SHP77 treated with DMSO at 0.1 percent for 48 hours (cell line): ENCODE measurements at places on chromosomes 13 and 19.
A peak's percentile ranks its signal among the peaks of the same experiment; 100 is the strongest.

DNA sequence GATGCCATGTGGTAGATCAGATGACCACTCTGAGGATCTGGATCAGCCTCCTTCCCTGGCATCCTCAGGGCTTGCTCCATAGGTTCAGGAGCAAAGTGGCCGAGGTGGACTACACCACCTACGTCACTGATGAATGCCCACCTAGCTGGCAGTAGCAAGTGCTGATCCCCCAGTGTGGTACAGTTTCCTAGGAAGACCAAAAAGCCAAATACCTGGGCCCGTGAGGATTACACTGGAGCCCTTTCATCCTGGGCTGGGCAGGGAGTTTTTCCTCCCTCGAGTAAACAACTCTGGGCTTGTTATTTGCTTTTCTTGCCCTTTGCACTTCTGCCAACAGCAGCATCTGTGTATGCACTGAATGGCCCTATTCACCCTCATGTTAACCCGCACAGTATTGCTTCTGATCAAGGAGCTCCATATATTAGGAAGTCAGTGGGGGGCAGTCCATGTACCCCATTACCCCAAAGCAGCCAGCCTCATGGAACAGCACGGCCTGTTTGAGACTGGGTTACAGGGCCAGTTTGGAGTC, 3.3 kb upstream of the MYADM start:
- peak; percentile 32 for DNase-seq

GRCh38 chr19:34172661-34173192, 423 bp downstream of the LSM14A start:
- no peak for DNase-seq

GRCh38 chr13:31967155-31967554, 64.4 kb upstream of the FRY start:
- no peak for DNase-seq

DNA sequence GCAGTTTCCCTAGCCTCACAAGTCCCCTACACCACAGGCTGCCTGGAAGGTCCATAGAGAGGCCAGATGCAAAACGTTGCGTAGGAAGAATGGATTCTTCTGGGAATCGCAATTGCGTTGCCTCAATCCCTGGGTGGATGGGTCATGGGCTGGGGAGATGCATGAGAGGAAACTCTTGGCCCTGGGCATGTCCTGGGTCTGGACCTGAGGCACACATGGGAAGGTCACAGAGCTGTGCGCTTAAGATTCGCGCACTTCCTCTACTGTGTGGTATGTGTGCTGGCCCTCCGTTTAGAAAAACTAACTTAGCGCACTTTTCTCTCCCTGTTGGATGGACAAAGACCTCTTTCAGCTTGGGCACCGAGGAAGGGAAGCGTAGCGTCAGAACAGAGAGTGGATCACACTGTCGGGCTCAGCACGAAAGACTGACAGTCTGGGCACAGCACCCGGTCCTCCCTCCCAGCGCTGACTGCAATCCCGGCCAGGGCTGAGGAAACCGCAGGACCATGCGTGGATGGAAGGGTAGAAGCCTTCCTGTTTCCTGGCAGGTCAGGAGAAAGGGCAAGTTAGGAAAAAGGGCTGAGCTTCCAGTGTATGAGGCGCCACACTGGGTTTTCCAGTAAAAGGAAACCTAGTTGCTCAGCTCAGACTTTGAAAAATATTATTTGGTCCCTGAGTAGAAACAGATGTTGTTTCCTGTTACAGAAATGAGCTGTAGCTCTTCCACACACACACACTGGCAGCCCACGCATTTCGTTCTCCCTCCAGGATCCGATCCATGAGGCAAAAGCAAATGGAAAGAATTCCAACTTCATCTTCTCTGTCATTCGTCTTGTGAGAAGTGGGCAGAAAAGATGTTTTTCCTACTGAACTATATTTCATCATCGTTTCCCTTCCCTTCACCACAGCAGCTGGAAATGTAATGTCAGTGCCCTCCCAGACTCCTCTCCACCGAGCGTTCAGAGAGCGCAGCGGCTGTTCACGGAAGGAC, 86.0 kb downstream of the ING1 start:
- no peak for DNase-seq

- no peak for DNase-seq
Measured at GRCh38 chr19:18059902-18060301, 26.8 kb downstream of the IL12RB1 start.

DNA sequence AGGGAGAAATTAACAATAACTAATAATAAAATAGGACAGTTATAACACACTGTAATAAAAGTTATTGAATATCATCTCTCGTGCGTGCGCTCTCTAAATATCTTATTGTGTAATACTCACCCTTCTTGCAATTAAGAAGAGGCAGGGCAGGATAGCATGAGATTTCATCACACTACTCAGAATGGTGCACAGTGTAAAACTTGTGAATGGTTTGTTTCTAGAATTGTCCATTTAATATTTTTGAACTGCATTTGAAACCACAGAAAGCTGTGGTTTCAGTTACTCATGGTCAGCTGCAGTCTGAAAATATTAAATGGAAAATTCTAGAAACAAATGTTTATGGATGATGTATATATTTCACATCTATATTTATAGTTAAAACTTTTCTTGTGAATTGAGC, 161.1 kb downstream of the DCT start:
- DNase-seq, result no peak

DNA sequence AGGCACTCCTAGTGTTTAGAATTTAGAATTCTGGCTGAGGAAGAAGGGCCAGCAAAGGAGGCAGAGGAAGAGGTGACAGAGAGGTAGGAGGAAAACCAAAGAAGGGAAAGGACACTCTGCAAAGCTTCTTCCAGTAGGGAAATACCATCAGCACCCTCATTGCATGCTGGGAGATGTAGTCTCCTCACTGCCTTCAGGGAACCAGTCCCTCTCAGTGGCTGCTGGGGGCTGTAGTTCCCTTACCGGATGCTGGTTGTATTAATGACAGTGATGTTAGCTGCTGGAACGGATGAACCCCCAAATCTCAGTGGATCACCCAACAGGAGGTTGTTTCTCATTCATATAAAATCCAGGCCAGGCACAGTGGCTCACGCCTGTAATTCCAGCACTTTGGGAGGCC, 10.1 kb downstream of the GRIN2D start:
- DNase-seq, result no peak

GRCh38 chr19:28847468-28847867, 365.5 kb downstream of the UQCRFS1 start:
- no peak for DNase-seq

GRCh38 chr13:32530841-32531253, 7.7 kb downstream of the N4BP2L2 start:
- no peak for DNase-seq

GRCh38 chr13:60696602-60697001, 299.6 kb downstream of the TDRD3 start:
- DNase-seq, result no peak

GRCh38 chr13:101916108-101916774, 463.8 kb downstream of the ITGBL1 start:
- DNase-seq, result peak; percentile 69

- DNase-seq, result no peak
Measured at GRCh38 chr19:4326837-4327251, 11.8 kb downstream of the STAP2 start.

DNA sequence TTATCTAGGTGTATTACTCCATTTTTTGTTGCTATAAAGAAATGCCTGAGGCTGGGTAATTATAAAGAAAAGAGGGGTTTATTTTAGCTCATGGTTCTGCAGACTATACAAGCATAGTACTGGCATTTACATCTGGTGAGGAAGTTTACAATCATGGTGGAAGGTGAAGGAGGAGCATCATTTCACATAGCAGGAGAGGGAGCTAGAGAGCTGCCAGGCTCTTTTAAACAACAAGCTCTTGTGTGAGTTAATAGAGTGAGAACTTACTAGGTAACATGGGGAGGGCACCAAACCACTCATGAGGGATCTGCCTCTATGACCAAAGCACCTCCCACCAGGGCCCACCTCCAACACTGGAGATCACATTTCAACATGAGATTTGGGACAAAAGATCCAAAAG, 221.7 kb upstream of the GPC6 start:
- DNase-seq, result no peak

DNA sequence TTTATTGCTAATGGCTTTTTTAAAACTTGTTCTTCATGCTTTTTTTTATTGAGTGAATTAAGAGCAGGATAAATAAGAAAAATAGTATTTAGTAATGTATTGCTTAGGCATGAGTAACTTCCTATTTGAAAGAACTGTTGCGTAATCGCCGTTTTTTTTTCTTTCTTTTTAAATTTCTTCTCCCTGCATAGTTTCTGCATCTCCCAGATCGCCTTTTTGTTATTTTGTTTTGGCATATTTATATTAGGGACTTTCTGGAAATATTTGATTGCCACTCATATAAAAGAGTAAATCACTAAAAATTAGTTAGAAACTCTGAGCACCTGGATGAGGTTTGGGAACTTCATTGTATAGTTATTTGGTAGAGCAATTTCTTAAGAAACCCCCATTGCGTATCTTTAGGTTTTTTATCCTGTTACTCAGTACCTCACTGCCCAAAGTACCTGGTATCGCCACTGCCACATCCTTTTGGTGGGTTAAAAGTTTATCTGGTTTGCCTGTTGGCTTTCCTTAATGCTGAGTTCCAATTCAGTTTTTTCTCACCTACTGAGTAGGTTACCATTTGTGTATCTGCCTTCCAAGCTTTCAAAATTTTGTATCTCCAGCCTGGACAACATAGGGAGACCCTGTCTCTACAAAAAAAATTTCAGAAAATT, 36.2 kb upstream of the LPAR6 start:
- DNase-seq, result no peak

DNA sequence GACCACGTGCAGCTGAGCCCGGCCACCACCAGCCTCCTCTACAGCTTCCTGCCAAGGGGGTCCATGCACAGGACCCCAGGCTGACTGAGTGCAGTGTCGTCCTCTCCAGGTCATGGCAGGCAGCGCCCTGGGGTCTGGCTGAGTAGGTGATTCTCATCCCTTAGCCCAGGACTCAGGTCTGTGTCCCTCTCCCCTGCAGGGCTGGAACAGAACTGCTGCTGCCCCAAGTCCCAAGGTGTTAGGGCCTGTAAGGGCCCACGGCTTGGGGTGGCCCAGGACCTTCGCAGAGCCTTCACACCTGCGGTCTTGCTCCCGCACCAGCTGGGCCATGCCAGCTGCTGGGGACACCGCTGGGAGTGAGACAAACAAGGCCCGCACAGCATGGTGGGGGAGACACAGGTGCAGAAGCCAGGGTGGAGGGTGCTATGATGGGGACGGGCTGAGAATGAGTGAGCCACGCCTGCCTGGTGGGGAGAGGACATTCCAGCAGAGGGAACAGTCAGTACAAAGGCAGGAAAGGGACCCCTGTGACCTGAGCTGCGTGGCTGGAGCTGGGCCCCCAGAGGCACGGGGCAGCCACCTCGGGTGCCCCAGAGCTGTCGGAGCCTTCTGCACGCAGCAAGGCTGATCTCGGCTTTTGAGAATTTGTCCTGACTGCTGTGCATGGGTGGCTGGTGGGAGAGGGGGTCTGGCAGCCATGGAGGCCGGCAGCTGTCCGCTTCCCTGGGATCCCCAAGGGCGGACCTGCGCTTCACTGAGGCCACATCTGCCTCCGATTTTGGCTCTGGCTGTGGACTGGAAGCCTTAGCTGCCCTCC, 11.9 kb downstream of the PLEKHF1 start:
- DNase-seq, result no peak

- DNase-seq, result no peak
Measured at GRCh38 chr13:36259361-36260137, 38.1 kb downstream of the CCDC169 start.

DNA sequence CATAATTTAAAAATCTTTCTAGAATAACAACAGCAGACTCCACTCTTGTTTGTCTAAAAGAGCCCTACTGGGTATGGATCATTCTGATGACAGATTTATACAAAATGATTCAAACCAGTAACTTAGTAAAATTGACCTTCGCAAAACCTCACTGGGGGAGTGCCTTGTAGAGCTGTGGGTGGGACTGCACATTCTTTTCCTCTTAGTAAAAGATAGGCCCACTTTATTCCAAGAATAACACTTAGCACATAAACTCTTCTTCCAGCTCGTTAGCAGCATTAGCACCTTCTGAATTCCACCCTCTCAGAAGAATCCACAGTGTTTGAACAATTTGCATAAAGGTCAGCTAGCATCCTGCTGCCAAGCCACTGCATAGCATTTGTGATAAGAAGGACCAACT, 106.8 kb downstream of the STOML3 start:
- no peak for DNase-seq

DNA sequence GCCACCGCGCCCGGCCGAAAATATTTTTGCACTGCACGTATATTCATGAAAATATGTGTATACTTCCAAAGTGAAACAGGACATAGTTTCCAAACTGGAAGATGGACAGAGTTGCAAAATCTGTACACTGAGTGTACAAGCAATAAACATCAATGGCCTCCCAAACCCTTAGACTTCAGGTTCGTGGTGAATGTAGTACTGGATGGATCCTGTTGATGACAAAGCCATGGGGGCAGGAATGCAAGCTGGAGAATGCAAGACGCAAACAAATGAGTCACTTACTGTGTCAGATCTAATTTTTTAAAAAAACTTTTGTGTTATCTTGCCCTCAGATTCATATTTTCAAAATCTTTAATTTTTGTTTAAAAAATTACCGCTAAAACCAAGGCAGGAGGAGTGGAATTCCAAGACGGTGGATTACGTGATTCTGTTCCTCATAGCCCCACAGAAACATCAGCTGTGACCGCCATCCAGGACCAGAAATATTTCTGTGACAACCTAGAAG, 12.7 kb upstream of the LILRA2 start:
- DNase-seq, result no peak

DNA sequence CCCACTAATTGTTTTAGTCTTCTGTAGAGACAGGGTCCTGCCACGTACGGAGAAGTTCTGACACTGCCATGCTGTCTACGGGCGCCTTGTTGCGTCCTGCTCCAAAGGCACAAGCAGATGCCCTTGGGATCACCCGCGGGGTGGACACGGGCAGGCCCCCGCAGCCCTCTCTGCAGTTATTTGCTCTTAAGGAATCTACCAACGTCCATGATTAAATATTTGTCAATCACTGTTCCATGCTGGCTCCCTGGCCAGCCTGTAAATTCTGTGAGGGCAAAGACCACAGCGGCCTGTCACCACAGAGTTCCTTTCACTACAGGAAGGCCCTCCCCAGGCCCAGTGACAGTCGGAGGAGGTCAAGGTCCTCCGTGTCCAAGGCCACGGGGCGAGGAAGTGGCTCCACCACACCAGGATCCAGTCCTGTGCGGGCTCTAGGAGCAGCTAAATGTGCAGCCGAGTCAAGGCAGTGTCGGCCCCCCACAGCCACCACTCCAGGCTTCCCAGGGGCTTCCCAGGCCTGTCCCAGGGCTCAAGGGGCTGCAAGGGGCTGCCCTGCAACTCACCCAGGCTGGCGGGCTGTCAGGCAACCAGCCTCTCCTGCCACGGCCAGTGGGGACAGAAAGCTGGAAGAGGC, 2.1 kb downstream of the RNF126 start:
- no peak for DNase-seq

GRCh38 chr19:45355402-45355801, 14.9 kb downstream of the KLC3 start:
- DNase-seq, result no peak

GRCh38 chr19:31350693-31351055, 1.4 kb upstream of the TSHZ3 start:
- DNase-seq, result no peak

GRCh38 chr13:94712812-94713560, 641 bp upstream of the SOX21 start:
- DNase-seq, result no peak

- no peak for DNase-seq
Measured at GRCh38 chr13:28505543-28506135, 10.7 kb upstream of the FLT1 start.

- no peak for DNase-seq
Measured at GRCh38 chr13:112071102-112071722, 4.3 kb downstream of the SOX1 start.

- peak; percentile 43 for DNase-seq
Measured at GRCh38 chr13:51781246-51782022, 22.5 kb downstream of the DHRS12 start.

- DNase-seq, result no peak
Measured at GRCh38 chr19:28634837-28635236, 578.1 kb downstream of the UQCRFS1 start.
